ENCODE measurements at places on chromosomes 7 and 10.

DNA sequence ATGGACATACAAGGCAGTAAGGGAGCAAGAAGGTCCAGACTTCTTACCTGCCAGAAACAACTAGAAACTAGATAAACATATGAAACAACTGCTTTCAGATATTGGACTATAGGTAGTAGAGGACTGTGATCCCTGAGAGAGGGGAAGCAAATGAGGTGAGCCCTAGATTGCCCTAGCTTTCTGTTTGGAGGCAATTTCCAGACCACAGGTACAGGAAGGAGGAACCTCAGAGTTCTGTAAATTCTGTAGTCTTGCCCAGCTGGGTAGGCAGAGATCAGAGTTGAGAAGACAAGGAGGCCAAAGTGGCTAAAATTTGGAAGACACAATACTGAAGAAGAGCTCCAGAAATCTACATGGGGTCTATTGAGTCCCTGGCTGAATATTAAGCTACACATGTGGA lies 21.0 kb downstream of the CDK6 start:
- no peak for DNase-seq

DNA sequence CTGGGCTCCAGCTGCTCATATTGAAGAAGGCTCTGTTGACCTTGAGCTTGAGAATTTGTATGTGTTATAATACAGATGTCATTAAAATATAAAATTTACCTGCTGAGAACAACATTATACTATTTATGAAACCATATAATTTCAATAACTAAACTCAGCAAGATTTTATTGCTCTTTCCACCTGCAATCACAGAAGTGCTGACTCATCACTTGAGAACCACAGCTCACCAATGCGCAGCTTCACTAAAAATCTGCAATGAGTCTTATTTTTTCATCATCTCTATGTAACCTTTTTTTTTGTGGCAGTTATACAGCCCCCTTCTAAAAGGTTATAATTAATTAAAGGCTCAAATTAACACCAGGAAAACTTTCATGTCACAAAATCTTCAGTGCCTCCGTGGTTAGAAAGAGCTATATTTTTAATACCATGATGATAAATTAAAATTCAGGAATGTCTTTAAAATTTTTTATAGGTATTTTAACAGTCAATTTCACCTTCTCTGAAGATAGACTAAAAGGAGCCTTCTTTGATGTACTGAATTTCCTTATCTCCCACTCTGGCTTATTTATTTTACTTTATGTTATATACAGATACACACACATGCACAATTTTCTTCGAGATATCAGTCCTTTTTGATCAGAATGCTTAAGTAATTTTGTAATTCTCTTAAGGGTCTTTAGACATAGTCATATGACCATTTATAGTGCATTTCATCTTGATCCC lies 102.7 kb downstream of the EVX1 start:
- DNase-seq: no peak

DNA sequence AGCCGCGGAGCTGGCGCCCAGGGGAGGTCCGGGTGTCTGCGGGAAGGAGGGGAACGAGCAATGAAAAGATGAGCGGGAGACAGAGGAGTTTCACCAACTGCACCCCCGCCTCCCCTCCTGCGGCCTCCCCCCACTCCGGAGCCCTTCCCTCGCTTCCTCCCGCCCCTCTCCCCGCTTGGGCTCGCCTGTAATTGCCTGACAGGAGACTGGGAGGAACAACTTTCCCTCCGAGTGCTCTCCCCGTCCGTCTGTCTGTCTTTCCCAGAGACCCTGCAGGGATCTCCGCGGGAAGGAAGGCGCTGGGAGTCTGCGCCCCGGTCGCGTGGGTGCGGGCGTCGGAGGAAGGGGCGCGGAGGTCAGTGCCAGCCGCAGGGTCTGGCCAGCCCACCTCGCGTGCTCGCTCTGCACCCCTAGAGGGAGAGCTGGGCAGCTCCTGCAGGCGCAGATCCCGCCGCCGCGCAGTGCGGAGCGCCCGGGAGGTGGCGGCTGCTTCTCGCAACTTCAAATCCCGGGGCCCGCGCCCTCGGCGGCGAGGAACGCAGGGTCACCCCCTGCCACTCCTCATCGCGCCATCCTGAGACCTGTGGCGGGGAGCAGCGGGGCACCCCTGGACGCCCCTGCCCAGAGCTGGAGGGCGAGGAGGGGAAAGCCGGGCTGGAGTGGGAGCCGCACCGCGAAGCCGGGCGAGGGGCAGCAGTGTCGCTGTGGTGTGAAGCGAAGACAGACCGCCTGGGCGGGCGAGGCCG lies 511 bp upstream of the NRP1 start:
- DNase-seq: peak; percentile 76

DNA sequence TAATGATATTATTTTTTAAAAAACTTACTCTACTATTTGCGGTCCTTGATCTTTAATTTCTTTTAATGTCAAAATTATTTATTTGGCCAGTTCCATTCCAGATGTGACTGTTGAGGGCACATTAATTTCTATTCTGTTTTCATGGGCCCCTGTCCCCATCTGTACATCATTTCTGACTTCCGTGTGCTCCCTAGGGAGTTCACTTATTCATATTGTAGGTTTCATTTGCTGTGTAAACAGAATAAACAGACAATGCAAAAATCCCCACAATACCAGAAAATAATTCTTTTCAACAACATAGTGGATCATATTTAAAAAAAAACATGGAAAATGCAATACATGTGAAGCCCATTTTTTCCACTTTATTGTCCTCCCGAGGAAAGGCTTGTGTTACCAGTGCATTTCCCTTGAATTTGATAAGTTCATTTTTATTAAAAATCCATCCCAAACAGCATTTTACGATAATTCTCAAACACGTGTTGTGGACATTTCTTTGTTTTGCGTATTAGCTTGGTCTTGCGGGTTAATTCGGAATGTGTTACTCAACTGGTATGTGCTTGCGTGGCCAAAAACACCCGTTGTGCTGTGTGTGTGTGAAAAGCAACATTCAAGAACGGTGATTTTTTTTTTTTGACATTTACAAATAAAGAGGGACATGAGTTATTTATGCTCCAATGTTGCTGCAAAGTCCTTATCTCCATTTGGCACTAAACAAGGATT lies 138.4 kb downstream of the MGMT start:
- no peak for DNase-seq

- DNase-seq: no peak
These were observed 63.1 kb downstream of the FZD1 start for GRCh38 chr7:91327346-91327745.

- DNase-seq: no peak
These were observed 56.5 kb downstream of the MAP3K8 start for GRCh38 chr10:30490289-30491000.

DNA sequence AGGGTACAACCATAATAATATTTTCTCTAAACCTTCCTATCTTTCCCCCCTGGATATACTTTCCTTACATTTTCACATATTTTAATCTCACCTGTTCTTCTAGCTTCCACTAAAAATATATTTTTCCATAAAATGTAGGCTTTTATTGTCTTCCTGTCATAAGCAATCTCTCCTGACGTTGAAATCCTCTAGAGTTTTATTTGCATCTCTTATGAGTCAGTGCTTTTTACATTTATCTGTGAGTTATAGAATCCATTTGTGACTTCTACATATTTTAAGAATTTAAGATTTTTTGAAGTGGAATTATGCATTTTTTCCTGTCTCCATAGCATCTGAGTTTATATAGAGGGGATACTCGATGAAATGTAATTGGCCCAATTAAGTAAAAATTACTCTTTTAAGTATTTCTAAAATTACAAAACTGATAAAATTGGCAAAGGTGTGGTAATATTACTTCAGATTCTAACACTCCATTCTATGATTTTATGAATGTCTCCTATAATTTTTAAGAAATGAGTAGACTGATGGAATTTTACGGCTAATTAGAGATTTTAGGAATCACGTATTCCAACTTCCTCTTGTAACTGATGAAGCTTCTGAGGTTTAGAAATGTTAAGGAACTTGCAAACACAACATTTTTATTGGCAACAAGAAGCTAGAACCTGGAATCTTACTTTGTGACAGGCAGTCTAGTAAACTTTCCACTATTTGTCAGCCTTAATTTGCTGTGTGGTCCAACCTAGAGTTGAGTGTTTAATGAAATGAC lies 422.9 kb upstream of the SEMA3A start:
- no peak for DNase-seq

DNA sequence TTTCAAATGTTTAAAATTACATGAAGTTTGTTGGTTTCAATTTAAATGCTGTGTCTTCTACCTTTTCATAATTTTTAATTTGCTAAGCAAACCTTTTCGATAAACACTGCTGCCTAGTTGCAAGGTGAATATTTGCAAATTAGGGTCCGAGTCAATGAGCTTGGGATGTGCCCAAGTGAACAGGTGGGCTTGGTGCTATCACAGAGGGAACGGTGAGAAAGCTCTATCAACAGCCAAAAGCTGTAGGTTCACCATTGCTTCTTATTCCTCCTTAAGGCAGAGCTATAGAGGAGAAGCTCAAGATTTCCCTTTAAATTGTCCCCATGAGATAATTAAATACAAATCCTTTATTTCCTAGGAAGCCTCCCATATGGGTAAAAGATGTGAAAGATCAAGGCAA lies 245.3 kb upstream of the CELF2 start:
- no peak for DNase-seq

- no peak for DNase-seq
These were observed 59.6 kb upstream of the TRIL start for GRCh38 chr7:29017713-29018112.

GRCh38 chr10:124185084-124185483 lies 91.7 kb upstream of the CHST15 start:
- no peak for DNase-seq

DNA sequence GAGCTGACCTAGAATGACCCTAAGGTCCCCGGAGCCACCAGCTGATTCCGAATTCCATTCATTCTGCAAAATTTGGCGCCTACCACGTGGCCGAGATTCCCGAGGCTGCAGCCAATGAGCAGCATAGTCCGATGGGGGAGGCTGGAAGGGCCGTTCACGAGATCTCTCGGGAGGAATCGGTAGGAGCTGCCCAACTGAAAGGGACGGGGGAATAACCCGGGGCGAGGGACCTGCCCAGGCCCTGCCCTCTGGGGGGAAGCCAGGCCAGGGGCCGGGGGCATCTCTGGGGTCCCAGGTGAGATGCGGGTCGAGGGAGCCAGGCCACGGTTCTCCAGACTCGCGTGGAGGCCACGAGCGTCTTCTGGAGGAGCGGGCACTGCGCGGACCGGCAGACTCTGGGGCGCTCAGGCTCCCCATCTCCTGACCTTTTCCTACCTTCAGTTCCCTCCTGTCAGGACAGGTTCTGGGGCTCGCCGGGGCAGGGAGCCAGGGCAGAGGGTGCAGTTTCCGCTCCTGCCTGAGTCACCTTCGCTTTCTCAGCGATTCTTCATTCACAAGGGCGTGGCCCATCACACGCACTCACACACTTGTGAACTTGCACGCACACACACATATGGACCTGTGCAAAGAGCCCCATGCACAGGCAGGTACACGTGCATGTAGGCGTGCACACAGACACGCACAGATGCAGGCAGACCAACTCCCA lies 173.4 kb downstream of the RNF216 start:
- DNase-seq: no peak

DNA sequence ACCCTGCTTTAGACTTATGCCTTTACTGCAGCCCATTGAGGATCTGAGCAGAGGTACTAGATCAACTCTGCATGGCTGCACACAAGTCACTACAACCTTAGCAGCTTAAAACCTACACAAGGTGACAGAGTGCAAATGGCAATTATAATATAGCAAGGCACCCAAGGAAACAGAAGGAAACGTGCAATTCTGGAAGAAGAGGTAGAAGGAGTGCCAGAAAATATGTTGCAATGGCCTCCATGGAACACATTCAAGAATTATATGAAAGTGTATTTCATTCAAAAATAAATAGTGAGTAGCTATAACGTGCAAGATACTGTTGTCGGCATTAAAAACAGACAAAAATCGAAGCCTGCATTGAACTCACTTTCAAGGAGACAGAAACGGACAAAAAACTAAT lies 2.9 kb upstream of the AKR1C8 start:
- no peak for DNase-seq

- DNase-seq: no peak
These were observed 48.1 kb downstream of the JAKMIP3 start for GRCh38 chr10:132113766-132114365.

DNA sequence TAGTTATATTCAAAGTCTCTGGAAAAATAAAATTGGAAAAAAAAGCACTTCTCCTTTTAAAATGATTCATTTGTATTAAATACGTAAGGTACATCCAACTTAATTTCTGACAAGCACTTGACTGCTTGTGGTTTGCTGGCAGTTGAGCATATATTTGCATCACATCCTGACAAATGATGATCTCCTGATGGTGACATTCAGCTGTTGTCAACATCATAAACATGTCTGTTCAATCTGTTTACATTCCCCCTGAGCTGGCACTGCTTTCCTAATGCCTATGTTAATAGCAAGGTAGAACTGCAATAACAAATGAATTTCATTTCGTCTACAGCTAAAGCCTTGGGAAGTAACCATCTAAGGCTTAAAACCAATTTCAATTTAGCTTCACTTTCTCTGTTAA lies 24.4 kb downstream of the TSPAN12 start:
- DNase-seq: no peak

- DNase-seq: no peak
These were observed 781.1 kb downstream of the GATA3 start for GRCh38 chr10:8835453-8836167.

DNA sequence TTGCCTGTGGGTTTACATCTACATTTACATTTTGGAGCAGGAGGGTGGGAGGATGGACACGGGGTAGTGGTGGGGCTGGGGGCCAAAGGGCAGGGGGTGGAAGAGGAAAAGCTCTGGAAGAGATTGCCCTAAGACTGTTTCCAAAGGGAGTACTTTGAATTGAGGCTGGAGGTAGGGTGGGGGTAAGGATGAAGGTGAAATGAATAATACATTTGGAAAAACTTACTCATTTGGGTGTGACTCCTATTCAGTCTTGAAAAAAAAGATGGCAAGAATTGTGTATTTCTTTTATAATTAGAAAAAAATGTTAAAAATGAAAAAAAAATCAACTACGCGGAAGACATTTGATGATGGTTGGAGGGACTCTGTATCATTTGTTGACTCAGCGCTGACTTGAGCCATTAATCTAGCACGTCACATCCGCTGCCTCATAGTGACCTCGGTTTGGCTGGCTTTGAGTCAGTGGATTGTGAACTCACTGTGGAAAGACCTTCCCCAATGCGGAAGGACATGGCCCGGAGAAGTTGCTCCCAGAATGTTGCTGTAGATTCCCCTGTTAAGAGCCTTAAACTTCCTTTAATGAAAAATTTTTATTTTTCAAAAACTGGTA lies 2.8 kb downstream of the FAM180A start:
- peak; percentile 39 for DNase-seq

GRCh38 chr7:44201813-44202212 lies 1.0 kb downstream of the YKT6 start:
- no peak for DNase-seq

DNA sequence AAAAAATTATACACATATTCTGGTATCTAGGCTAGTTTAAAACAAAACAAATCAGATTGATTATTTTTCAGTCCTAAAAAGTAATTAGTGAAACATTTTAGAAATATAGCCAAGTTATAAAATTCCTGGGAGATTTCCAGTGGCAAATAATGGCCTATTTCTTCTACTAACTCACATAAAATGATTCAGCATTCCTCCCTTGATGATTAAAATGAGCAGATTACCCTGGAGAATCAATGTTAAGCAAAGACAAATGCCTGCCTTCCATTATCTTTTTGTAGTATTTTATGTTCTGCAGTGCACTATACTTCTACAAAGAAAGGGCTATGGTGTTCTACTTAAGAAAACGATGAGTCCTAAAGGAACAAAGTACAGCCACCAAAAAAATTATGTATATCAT lies 53.6 kb downstream of the PARD3 start:
- DNase-seq: no peak

Measured in body of pancreas (tissue), 4 donors.